ENCODE measurements at places on chromosomes 5 and 9.

- no peak for DNase-seq
These were observed 37.0 kb upstream of the LCP2 start for GRCh38 chr5:170334626-170335025.

DNA sequence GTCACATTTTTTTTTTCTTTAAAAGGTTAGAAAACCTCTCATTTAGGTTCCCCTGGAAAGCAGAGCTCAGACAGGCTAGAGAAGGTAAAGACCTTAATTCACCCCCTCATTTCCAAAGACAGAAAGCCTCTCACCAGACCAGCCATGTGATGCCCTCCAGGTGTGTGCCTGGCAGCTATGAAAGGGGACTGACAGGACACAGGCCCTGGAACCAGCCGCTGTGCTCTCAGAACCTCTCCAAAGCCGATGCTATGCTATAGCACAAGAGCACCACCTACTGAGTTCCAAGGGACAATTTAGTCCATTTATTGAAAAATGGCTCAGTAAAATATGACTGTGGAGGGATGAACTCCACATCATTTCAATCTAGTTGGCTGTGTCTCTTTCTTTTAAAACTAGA, 48.8 kb downstream of the FANCC start:
- peak; percentile 5 for DNase-seq

- DNase-seq, result no peak
These were observed 49.3 kb downstream of the ADAMTS12 start for GRCh38 chr5:33842456-33842855.

DNA sequence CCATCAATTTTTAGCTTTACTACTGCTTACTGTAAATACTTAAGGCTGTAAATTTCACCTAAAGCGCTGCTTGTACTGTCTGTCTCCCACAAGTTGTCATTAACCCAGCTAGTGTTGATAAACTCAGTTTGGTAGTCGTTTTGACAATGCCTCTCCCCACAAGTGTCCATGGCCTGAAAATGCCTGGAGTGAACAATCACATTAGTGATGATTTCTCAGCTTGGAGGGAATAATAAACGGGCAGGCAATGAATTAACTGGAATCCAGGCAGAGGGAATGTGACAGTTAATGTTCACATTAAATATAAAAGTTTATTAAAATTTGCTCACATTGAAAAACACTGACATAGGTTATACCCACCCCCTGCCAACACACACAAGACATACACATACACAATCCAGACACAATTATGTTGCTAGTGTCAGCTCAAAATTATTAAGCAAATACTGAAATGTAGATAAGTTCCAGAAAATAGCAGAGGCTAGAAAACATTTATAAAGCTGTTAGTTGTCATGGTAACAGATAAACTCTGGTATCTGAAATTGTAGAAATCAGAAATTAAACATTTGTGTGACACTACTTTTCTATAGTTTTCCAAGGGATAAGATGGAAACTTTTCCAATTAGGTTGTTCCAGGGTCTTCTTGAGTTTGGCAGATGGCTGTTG, 341.9 kb downstream of the DIRAS2 start:
- no peak for DNase-seq

DNA sequence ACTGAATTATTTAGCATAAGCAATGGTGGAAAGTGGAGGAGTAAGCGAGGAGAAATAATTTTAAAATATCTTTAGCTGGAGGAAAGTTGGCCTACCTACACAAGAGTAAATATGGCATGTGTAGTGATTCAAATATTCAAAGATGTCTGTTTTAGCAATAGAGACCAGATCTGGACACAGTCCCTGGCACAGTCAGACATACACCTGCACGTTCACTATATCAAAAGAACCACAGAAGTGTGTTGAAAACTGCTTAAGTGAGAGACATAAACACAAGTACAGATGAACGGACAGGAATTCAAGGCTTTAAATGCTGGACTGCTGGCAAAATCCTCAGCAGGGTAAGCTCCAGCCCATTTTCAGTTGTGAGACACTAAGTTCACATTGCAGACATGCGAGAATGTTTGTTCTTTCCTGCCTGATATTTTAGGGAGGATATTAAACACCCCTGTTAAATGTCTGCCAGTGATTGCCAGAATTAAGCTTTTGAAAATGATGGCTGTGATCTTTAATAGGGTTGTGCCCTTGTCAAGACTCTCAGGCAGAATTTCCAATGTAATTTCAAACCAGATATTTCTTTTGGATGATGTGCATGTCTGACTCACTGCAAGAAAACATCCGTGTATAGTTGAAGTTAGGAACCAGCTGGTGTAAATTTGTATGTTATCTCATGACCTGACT, 810.6 kb downstream of the TLE4 start:
- no peak for DNase-seq

- DNase-seq, result peak; percentile 7
These were observed 162.5 kb upstream of the KIF2A start for GRCh38 chr5:62143268-62144229.

GRCh38 chr5:176570044-176570443, 20.9 kb downstream of the CDHR2 start:
- peak; percentile 25 for DNase-seq

All from AG08395 (cell line).